Fibroblast of skin of scalp (primary cell): ENCODE measurements at places on chromosomes 3 and 15.
A peak's percentile ranks its signal among the peaks of the same experiment; 100 is the strongest.

- peak; percentile 57 for DNase-seq
These were observed 213.8 kb downstream of the RPLP1 start for GRCh38 chr15:69666441-69666882.

DNA sequence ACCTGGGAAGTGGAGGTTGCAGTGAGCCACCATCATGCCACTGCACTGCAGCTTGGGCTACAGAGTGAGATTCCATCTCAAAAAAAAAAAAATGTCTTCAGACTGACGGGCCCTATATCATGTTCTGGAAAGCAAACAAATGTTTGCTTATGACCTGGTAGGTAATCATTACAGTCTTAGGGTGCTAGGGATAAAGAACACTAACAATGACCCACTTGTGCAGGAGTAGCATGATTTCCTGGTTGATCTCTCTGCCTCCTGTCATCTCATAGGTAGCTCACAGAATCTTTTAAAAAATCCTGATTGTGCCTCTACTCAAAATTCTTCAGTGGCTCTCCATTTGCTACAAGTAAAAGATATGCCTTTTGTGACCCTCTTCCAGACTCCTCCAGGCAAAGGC is 74.5 kb upstream of the TSPAN3 start:
- DNase-seq = no peak

- no peak for DNase-seq
These were observed 3.6 kb downstream of the SMC4 start for GRCh38 chr3:160403028-160403545.

GRCh38 chr3:186854146-186854545 is 11.6 kb downstream of the ADIPOQ start:
- DNase-seq = no peak

GRCh38 chr15:39669661-39670060 is 88.8 kb downstream of the THBS1 start:
- DNase-seq = no peak

- DNase-seq = peak; percentile 35
These were observed 44.8 kb upstream of the ADAMTS9 start for GRCh38 chr3:64732576-64732975.
